Fibroblast of upper back skin (primary cell): ENCODE measurements at places on chromosomes 4 and X.

- peak; percentile 92 for DNase-seq
These were observed 53.1 kb downstream of the CCNI start for GRCh38 chr4:77022560-77023179.

GRCh38 chr4:183130328-183131155 lies 31.5 kb downstream of the WWC2 start:
- DNase-seq: peak; percentile 62

GRCh38 chr4:144115519-144115918 lies 25.0 kb downstream of the GYPA start:
- DNase-seq: no peak

DNA sequence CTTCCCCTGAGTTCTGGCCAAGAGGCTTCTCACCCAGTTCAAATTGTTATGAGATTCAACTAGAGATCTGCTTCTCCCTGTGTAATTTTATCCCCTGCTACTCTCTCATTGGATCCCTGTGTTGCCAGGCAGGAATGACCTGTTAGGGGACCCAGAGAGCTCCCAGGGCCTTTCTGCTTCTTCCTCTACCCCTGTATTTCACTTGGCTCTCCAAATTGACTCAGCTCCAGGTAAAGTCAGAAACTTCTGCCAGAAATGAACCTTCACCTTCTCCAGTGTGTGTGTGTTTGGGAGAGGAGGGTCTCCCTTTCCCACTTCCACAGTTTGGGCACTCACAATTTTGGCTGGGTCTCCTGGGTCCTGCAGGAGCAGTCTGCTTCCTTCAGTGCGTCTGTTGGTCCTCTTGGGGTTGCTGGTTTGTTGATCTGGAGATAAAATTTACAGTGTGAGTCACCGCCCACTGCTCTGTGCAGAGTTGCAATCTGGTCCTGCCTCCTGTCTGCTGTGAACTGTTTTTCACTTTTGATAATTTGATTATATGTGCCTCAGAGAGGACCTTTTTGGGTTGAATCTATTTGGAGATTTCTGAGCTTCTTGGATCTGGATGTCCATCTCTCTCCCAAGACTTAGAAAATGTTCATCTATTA lies 112.4 kb upstream of the EDA2R start:
- DNase-seq: no peak

GRCh38 chr4:40800064-40800463 lies 50.3 kb downstream of the NSUN7 start:
- no peak for DNase-seq

DNA sequence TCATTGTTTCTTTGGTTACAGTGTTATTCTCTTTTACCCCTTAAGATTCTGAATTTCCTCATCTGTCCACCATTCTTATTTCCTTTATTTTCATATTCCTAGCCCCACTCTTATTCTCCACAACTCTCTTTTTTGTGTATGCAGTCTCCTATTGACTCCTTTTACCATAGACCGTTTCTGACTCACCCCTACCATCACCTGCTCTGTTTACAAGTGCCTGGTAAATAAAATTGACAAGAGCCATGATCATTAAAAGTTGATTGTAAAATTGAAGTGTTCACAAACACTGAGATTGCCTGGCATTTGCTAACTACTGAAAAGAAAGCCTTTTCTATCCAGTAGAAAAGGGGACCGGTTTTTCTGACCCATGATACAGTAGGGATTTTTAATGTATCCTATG lies 54.4 kb downstream of the MRPL1 start:
- DNase-seq: no peak

GRCh38 chr4:9921326-9921725 lies 100.0 kb downstream of the SLC2A9 start:
- no peak for DNase-seq

DNA sequence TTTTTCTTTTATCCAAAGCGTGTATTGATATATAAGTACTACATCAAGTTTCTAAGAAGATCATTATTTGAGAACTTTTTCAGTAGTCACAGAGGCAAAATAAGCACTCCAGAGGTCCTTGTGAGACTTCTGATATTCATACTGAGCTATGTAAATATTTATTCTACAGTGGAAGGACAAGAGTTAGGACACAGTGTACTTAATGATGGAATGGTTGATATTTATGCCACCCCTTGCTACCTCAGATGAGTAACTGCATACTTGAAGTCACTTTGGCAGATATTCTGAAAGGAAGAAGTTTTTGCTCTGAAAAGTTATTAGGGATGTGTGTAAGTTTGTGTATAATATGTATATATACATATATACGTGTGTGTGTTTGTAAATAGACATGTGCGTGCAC lies 30.3 kb downstream of the MAGEA1 start:
- no peak for DNase-seq
